BJ (cell line): ENCODE measurements at places on chromosomes 4 and X. TPM values are rescaled to one million over a fixed set of nuclear protein-coding genes. Genes with fewer than 3 reads are reported as not detected.

Gene MAOA
- 0.10 and 0.36 TPM in 2 replicates for polyA plus RNA-seq

GRCh38 chrX:46582966-46583365 is 9.4 kb downstream of the CHST7 start:
- peak; percentile 84 for DNase-seq

- DNase-seq = no peak
Observed at GRCh38 chr4:101886826-101887225, 96.3 kb downstream of the BANK1 start.

GRCh38 chrX:66016905-66017658 is 22.8 kb downstream of the VSIG4 start:
- DNase-seq = no peak

DNA sequence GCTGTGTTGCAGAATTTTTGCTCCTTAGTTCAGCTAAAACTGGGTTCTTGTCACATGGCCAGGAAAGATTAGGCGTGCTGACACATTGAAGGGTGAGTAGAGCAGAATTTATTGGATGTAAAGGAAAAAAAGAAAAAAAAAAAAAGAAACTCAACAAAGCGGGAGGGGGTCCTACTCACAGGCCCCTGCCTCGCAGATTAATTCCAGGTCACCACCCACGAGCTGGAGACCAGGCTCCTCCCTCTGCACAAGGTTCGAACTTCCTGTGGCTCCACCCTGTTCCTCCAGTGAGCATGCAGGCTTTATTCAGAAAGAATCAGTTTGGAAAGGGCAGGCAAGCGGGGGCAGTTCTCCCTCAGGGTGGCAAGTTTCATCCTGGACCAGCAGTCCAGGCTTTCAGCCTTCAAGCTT is 17.1 kb downstream of the MGST2 start:
- DNase-seq = no peak
